ENCODE measurements at places on chromosomes 5 and 9. TPM values are rescaled to one million over a fixed set of nuclear protein-coding genes. Genes with fewer than 3 reads are reported as not detected.

BICD2 gene
- 72.5 TPM for total RNA-seq

FSD1L gene
- 2.7 TPM for total RNA-seq

ITGA2 gene
- 9.5 TPM for total RNA-seq

GRIA1 gene
- total RNA-seq = 1.0 TPM

FRRS1L gene
- 4.8 TPM for total RNA-seq

TERT gene
- total RNA-seq = not detected

FBLL1 gene
- total RNA-seq = 0.29 TPM

TRIO gene
- total RNA-seq = 149 TPM

ENTREP1 gene
- 16.2 TPM for total RNA-seq

HNRNPAB gene
- total RNA-seq = 98.4 TPM

NPR3 gene
- total RNA-seq = 2.1 TPM

Measured in esophagus muscularis mucosa (tissue), 4 donors.